ENCODE measurements at places on chromosomes 11 and 22.

- DNase-seq: no peak
Observed at GRCh38 chr11:1219834-1220815, 2.7 kb upstream of the MUC5B start.

DNA sequence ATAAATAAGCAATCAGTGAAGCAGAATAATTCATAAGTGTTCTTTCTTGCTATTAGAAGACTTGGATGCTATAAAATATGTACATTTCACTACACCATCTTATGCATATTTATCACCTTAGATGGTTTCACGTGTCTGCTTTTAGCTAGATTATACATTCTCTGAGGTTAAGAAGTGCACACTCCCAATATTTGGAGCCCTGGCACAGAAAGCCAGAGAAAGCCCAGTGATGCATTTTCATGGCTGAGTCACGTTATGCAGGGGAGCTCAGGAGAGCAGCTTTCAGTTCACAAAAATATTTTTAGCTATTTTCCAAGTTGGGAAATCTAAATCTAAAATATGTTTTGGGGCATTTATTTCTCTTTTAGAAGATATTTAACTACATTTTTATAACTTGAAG lies 5.1 kb upstream of the TP53AIP1 start:
- DNase-seq: no peak

DNA sequence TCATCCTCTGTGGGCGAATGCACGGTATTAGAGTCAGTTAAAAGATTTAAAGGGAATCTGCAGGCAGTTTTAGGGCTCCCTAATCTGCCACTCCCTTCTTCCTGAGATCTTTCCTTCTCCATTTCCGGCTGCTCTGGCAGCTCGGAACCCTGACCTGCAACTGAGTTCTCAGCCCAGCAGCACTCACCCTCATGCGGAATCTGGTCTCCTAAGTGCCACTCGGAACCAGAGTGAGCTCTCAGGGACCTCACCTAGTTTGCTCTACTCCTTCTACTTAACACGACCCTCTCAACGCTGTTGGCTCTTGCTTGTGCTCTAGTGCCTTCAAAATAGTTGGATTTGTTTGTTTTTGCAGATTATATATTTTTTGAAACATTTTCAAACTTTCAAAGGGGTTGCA lies 19.3 kb upstream of the IL10RA start:
- no peak for DNase-seq

DNA sequence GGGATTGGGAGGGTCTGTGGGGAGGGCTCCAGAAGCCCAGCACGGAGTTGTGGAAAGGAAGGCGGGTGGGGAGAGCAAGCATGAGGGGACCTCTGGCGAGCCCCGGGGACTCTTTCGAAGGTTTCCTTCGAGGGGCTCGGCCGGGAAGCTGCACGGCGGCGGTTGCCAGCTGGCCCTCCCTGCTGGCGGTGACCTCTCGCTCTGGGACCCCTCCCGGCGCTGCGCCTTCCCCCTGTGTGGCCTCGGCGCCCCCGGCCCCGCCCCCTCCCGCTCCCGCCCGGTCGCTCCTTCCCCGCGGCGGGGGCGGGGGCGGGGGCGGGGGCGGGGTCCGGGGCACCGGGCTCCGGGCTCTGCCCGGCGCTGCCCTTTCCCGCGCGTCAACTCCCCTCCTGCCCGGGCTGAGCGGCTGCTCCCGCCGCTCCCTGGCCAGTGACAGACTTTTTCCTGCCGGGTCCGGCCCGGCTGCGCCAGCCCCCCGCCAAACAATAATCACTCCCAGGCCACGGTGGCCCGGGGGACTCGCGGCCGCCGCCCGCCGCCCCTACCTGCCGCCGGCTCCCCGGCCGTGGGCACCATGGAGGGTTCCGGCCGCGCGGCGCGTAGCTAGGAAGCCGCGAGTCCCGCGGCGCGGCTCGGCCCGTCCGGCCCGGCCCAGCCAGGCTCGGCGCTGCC lies 941 bp downstream of the CLCF1 start:
- no peak for DNase-seq

DNA sequence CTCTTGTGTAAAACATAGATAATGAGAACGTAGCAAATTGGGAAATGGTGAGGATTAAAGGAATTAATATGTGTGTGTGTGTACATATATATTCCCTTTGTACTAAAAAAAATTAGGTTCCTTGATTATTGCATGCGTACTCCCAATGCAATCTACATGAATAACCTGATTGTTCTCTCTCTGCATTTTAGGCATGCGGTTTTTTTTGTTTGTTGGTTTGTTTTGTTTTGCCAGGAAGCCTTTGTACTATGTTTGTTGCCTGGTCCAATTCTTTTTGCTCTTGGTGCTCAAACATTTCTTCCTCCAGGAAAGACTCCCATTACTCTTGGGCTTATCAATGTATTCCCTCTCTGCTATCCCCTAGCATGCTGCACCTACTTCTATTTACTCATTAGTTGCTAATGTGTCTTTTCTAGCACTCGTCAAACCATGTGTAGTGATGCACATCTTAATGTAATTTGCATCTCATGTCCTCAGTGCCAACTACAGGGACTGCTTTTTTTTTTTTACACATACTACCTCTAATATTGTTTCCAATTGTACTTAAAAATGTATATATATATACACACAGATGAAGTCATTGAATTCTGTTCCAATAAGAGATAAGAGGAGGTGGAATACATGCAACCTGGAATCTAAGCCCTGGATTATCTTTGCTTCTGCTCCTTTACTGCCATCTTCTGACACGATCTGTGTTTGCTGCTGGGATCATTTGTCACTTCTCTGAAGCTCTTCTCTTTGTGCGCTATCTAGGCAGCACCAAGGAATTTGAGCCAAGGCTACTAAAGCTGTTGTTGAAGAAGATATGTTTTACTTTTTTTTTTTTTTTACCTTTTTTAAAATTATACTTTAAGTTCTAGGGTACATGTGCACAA lies 197.2 kb upstream of the ANO3 start:
- peak; percentile 66 for DNase-seq

DNA sequence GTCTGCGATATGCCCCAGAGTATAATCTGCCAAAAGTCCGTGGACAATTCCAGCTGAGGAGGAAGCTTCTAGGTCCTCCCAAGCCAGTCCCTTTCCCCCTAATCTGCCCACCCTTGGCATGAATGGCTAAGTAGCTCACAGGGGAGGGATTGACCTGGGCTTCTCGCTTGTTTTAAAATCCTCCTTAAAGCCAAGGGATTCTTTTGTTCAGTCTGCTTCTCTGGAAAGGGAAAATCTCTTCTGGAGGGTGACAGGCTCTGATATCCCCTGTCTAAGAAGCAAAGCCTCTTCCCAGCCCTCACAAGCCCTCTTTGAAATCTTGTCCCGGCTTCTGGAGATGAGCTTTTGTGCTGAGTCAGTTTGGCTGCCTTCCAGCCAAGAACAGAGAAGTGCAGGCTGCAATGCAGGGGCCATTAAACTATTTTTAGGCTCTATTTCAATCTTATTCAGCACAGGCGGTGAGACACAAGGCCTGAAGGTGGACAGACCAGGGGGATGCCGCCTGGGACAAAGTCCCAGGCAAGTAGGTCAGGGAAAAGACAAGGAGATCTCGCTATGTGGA lies 23.9 kb downstream of the NEFH start:
- DNase-seq: peak; percentile 67

- no peak for DNase-seq
Observed at GRCh38 chr22:38952281-38952993, 5.0 kb upstream of the APOBEC3A start.
